ENCODE measurements at places on chromosomes 6 and 20.
A peak's percentile ranks its signal among the peaks of the same experiment; 100 is the strongest.

- no peak for DNase-seq
Measured at GRCh38 chr6:17269840-17270239, 11.3 kb upstream of the RBM24 start.

GRCh38 chr6:37819802-37820717, 533 bp downstream of the ZFAND3 start:
- DNase-seq: peak; percentile 51

DNA sequence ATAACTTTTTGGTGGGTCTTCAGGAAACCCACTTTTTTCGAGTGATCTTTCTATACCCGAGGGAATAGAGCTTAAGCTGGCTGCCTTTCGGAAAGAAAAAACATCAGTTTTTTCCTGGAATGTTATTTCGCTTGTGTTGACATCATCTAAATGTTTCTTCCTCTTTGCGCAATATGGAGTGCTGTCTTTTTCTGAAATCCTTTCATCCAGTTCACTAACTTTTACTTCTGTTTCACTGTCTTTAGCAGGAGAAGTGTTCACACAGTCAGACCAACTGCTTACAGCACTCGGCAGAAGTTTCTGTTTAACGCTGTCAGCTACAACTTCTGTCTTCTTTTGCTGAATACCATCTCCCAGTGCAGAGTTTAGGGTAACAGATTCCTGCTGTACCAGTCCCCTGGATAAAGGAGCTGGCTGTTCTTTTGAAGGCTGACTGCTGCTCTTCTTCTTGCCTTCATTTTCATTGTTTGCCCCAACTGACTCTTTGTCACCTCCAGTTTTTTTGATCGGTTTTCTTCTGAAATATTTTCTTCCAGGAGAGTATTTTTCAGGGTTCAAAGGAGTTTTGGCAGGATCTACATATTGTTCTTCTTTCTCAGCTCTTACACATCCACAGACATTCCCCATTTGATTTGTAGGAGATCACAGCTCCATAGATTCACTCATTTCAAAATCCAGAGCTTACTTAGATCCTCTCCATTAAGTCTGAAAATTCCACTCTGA, 50.0 kb upstream of the DST start:
- DNase-seq: no peak

GRCh38 chr6:150541576-150541975, 58.1 kb upstream of the PLEKHG1 start:
- DNase-seq: peak; percentile 58

- DNase-seq: peak; percentile 3
Measured at GRCh38 chr6:34973547-34974248, 84.6 kb downstream of the ANKS1A start.

- no peak for DNase-seq
Measured at GRCh38 chr6:36018339-36018738, 6.1 kb downstream of the SLC26A8 start.

- DNase-seq: no peak
Measured at GRCh38 chr6:110938171-110938570, 20.3 kb upstream of the GTF3C6 start.

- DNase-seq: peak; percentile 87
Measured at GRCh38 chr6:109236115-109237076, 141.1 kb downstream of the CEP57L1 start.

- no peak for DNase-seq
Measured at GRCh38 chr20:17710379-17711266, 10.9 kb downstream of the BANF2 start.
